ENCODE measurements at places on chromosomes 13 and 19.
A peak's percentile ranks its signal among the peaks of the same experiment; 100 is the strongest.

- DNase-seq = no peak
Measured at GRCh38 chr19:6352381-6353165, 8.8 kb upstream of the CLPP start.

DNA sequence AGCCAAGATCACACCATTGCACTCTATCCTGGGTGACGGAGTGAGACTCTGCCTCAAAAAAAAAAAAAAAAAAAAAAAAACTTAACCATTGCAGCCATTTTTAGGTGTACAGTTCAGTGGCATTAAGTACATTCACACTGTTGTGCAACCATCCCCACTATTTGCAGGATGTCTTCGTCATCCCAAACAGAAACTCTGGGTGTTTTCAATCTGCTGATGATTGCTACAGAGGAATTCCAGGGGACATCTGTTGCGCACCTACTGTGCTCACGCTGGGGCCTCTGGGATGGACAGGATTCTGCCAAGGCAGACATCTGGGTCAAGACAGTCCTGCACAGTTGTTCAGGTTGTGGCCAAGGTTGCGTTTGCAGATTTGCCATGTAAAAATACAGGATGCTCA, 2.4 kb upstream of the APOC4 start:
- DNase-seq = no peak

- DNase-seq = peak; percentile 89
Measured at GRCh38 chr13:20174656-20175405, 14.0 kb upstream of the GJA3 start.

DNA sequence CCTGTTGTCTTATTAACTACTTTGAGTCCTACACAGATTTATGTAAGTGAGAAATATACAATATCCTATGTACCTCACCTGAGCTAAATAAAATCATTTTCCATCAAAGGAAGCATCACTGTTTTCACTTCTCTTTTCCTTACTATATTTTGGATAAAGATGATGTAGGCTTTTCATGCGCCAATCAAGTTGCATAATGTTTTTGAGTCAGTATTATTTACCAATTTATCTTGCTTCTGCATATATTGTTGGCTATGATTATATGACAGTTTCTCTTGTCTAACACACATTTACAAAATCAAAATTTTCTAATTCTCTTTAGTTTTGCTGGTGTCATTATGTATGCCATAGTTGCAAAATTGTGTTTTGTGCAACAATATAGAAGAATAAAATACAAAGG, 67.9 kb upstream of the FRY start:
- no peak for DNase-seq

- DNase-seq = no peak
Measured at GRCh38 chr19:41096353-41096752, 8.1 kb downstream of the CYP2A13 start.

GRCh38 chr19:11089254-11090013, at the start of gene LDLR:
LDLR (plus strand) TSS chr19:11089463; CDS start chr19:11089549, 86 bp downstream.
- DNase-seq = peak; percentile 94

- DNase-seq = no peak
Measured at GRCh38 chr13:46864941-46865340, 31.9 kb downstream of the HTR2A start.

- DNase-seq = peak; percentile 21
Measured at GRCh38 chr13:93730780-93731179, 504.2 kb downstream of the GPC6 start.

- DNase-seq = no peak
Measured at GRCh38 chr19:12821761-12822160, 12.6 kb downstream of the RTBDN start.

DNA sequence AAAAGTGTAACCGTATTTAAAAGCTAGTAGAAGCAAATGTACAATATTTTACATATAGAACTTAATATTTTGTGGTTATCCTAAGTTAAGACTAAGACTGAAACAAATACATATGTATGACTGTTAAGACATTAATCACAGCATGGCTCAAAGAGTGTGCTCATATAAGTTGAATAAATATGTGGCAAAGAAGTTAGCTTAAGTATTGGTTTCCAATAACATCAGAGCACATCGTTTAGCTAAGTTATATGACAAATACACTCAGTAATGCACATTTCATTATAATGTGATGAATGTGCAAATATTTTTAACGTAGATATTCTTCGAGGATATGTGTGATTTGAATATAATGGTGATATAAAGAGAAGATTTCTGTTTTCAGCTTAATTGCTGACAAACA, 253.8 kb downstream of the SLITRK5 start:
- DNase-seq = no peak

GRCh38 chr13:73335210-73335609, 276.4 kb downstream of the KLF5 start:
- DNase-seq = peak; percentile 84

DNA sequence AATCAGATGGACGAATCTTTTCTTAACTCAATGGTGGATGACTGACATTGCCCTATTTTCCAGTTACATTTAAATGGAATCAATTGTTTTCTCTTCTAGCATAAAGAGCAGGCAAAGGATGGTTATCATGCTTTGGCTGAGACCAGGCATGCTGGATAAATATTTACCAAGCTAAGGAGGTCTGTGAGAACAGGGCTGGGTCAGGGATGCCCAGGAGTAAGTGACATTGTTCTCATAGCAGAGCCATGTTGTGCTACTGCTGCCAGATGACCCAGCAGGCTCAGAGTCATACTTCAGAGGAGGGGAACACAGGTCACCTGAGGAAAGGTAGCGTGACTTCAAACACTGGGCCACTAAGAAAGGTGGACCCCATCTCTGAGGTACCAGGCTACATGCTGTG, 116.0 kb upstream of the RNF113B start:
- no peak for DNase-seq

- DNase-seq = peak; percentile 46
Measured at GRCh38 chr19:45952686-45953505, 20.8 kb downstream of the NOVA2 start.

- no peak for DNase-seq
Measured at GRCh38 chr13:71632721-71633120, 234.3 kb downstream of the DACH1 start.

DNA sequence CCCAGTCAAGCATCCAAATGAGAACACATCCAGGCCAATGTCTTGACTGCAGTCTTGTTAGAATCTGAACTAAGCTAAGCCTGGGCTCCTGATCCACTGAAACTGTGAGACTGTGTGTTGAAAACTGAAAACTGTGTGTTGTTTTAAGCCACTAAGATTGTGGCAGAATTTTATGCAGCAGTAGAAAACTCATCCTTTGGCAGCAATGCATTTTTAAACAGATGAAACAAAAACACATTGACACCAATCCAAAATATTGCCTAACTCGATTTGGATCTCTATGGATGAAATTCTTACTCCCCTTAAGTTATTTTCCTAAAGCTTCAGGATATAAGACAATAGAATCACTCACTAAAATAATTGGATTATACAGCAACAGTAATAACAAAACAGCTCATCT, 202.3 kb upstream of the KLF12 start:
- no peak for DNase-seq

GRCh38 chr13:27257233-27257568, 5.8 kb downstream of the RPL21 start:
- DNase-seq = no peak

- DNase-seq = no peak
Measured at GRCh38 chr13:93951951-93952350, 527.5 kb downstream of the DCT start.

DNA sequence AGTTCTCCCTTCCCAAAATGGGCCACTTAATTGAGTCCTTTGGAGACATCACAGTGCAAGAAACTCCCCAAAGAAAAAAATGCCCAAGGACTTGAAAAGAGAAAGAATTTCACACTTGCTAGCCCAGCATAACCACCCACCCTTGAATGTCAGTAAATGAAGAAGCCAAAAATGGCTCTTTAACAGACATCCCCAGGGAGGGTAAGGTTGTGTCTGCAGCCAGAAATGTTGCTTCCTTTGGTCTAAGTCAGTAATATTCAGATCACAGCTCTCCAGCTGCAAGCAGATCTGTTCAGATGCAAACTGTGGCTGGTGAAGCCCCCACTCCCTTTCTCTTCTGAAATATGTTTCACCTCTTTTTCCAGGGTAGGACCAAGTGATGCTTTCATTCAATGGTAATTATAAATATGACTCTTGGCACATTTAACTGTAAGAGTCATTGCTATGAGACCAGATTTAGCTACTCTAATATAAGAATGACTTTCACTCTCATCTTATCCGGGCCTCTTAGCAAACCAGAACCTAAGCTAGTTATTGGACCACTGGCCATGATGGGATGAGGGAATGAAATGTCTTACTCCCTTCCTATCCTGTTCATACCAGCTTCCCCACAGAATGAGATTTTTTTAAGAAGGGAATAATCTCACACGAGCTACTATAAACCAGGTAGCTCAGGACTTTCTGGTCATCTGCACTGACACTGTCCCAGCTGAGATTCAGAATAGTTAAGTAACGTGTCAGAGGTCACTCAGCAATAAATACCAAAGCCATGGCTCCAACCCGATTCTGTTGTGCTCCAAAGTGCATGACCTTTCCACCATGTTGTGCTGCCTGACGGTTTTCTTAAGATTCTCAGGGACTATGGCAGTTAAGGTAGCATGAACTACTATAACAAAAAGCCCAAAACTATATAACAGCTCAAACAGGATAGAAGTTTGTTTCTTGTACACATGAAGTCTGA, 234.1 kb downstream of the FOXO1 start:
- no peak for DNase-seq

GRCh38 chr13:62684359-62684758, 1268.7 kb upstream of the PCDH20 start:
- DNase-seq = no peak

DNA sequence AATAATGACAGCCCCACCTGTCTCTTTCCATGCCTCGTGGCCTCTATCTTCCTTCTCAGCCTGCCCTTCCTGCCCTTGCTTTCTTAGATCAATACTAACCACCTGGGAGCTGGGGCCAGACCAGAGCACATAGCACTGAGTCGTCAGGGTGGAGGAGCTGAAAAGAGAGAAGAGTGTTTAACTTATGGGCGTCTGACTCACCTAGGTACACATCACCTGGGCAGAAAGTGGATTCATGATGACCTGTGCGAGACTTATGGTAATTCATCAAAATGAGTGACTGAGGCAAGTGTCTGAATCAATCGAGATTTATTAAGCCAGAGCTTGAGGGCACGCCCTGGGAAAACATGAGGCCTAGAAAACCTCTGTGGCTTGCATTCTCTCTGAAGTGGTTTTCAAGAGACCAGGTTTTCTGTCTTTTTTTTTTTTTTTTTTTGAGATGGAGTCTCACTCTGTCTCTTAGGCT, 19.2 kb downstream of the CEACAM6 start:
- DNase-seq = no peak

GRCh38 chr19:277131-277530, 14.1 kb downstream of the PLPP2 start:
- DNase-seq = no peak

Data from fibroblast of skin of right quadriceps (primary cell).